Aorta (tissue), 5 donors: ENCODE measurements at places on chromosomes 6 and 20. TPM values are rescaled to one million over a fixed set of nuclear protein-coding genes. Genes with fewer than 3 reads are reported as not detected.

DNA sequence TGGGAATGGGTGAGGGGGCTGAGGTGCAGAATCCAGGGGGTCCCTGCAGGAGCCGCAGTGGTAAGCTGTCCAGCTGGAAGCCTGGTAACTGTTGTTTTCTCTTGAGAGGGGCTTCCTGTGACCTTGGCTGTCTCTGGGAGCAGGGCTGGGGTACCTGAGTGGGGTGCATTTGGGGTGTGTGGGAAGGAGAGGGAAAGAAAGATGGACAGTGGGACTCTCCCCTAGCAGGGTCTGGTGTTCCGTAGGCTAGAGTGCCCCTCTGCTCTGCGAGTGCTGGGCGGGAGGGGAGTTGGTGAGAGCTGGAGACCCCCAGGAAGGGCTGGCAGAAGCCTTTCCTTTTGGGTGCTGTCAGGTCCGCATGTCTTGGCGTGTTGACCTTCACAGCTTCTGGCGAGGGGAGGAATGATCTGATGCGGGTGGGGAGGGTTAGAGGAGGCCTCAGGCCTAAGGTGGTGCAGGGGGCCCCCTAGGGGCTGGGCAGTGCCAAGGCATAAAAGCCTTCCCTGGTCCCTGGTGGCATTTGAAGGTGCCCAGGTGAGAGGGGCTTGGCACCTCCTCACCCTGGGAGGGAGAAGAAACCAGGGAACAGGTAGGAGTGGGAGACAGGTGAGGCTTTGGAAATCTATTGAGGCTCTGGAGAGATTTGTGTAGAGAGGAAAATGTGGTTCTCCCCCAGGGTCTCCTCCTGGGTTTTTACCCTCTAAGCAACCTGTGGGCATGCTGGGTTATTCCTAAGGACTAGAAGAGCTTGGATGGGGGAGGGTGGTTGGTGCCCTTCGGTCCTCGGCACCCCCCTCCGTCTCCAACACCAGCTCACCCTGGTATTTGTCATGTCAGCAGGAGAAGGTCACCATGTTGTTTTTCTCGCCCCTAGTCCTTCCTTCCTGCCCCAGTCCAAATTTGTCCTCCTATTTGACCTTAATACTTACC, 3.3 kb downstream of the VEGFA start:
- no peak overlapping the region for H3K4me3 ChIP-seq
- H3K27me3 ChIP-seq = no peaks in the 10 kb centered on the region
- H3K4me1 ChIP-seq = no peaks in the 10 kb centered on the region

- H3K27me3 ChIP-seq = peaks cover 3% of the 10 kb centered on the region
- H3K27ac ChIP-seq = no peak overlapping the region
- H3K4me3 ChIP-seq = no peak overlapping the region
- H3K4me1 ChIP-seq = no peaks in the 10 kb centered on the region
These were observed 176.1 kb downstream of the TRIM27 start for GRCh38 chr6:28747631-28748157.

DNA sequence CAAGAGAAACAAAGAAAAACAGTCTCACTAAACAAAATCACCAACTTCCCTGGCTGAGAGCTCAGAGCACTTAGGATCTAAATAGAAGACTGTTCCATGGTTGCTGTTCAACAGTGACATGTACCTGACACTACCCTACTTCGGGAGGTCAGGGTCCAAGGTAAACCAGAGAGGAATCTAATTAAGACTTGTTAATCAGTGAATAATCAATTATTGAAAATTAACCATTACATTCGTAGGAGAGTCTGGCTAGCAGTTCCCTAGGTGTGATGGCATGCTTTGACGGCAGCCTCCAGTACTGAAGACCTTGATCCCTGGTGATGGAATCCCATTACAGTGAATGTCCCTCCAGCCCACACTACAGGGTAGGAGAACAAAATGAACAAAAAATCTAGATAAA, 154.0 kb upstream of the AFDN start:
- no peak overlapping the region for H3K4me3 ChIP-seq
- H3K27ac ChIP-seq = no peak overlapping the region
- no peaks in the 10 kb centered on the region for H3K36me3 ChIP-seq
- H3K4me1 ChIP-seq = no peaks in the 10 kb centered on the region

DNA sequence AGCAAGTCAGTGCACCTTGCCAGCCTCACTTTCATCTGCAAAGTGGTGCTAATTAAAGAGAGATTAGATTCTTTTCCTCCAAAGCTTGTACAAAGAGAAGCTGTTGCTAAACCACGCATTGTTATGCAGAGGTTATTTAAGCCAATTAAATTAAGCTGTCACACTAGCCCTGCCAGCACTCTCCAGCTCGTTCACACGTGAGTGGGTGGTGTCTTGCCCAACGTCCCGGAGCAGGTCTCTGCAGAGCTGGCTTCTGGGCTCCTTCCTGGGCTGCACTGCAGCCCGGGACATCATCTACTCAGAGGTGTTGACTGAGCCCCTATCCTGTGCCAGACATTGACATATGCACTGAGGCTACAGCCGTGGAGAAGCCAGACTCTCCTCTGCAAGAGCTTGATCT, 401.6 kb upstream of the SULF2 start:
- no peaks in the 10 kb centered on the region for H3K27me3 ChIP-seq
- H3K27ac ChIP-seq = no peak overlapping the region
- H3K36me3 ChIP-seq = no peaks in the 10 kb centered on the region

GRCh38 chr6:136307351-136307750, 17.7 kb upstream of the BCLAF1 start:
- no peaks in the 10 kb centered on the region for H3K4me1 ChIP-seq
- H3K27me3 ChIP-seq = peaks cover 4% of the 10 kb centered on the region
- no peak overlapping the region for H3K4me3 ChIP-seq
- DNase-seq = no peak
- H3K36me3 ChIP-seq = no peaks in the 10 kb centered on the region
- no peak overlapping the region for H3K27ac ChIP-seq

DNA sequence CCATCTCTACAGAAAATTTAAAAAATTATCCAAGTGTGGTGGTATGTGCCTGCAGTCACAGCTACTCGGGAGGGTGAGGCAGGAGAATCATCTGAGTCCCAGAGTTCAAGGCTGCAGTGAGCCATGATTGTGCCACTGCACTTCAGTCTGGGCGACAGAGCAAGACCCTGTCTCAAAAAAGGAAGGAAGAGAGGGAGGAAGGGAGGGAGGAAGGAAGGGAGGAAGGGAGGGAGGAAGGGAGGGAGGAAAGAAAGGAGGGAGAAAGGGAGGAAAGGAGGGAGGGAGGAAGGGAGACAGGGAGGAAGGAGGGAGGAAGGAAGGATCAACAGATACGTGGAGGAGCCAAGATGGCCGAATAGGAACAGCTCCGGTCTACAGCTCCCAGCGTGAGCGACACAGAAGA, 90.1 kb downstream of the ZNF217 start:
- H3K36me3 ChIP-seq = no peaks in the 10 kb centered on the region
- no peak overlapping the region for H3K4me3 ChIP-seq
- no peaks in the 10 kb centered on the region for H3K4me1 ChIP-seq
- H3K27me3 ChIP-seq = no peaks in the 10 kb centered on the region
- DNase-seq = no peak

- DNase-seq = no peak
- no peak overlapping the region for H3K4me3 ChIP-seq
- no peaks in the 10 kb centered on the region for H3K27me3 ChIP-seq
- H3K27ac ChIP-seq = peak overlapping the region; percentile 61
- H3K36me3 ChIP-seq = no peaks in the 10 kb centered on the region
These were observed 211.0 kb downstream of the FOXC1 start for GRCh38 chr6:1820714-1821113.

DNA sequence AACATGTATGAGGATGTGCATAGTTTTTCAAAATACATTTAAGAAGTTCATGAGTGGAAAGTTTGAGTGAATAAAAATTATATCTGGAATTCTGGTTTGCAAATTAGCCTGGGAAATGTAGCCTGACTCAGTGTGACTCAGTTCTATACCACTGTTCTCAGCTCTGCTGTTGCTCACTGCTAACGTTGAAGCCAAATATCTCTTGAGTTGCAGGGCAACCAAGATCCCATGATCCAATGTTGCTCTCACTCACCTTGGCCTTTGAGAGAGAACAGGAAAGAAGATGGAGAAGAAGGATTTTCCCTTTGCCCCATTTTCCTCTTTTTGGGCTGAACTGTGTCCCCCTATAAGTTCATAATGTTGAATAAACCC, 28.9 kb downstream of the PSMB9 start:
- no peaks in the 10 kb centered on the region for H3K36me3 ChIP-seq
- H3K4me3 ChIP-seq = no peak overlapping the region
- no peaks in the 10 kb centered on the region for H3K27me3 ChIP-seq
- no peak for DNase-seq
- no peak overlapping the region for H3K27ac ChIP-seq

- DNase-seq = no peak
- H3K4me1 ChIP-seq = no peaks in the 10 kb centered on the region
- H3K36me3 ChIP-seq = no peaks in the 10 kb centered on the region
- H3K27ac ChIP-seq = no peak overlapping the region
- H3K27me3 ChIP-seq = no peaks in the 10 kb centered on the region
- H3K4me3 ChIP-seq = no peak overlapping the region
These were observed 55.4 kb downstream of the CEP162 start for GRCh38 chr6:84172080-84172479.

DNA sequence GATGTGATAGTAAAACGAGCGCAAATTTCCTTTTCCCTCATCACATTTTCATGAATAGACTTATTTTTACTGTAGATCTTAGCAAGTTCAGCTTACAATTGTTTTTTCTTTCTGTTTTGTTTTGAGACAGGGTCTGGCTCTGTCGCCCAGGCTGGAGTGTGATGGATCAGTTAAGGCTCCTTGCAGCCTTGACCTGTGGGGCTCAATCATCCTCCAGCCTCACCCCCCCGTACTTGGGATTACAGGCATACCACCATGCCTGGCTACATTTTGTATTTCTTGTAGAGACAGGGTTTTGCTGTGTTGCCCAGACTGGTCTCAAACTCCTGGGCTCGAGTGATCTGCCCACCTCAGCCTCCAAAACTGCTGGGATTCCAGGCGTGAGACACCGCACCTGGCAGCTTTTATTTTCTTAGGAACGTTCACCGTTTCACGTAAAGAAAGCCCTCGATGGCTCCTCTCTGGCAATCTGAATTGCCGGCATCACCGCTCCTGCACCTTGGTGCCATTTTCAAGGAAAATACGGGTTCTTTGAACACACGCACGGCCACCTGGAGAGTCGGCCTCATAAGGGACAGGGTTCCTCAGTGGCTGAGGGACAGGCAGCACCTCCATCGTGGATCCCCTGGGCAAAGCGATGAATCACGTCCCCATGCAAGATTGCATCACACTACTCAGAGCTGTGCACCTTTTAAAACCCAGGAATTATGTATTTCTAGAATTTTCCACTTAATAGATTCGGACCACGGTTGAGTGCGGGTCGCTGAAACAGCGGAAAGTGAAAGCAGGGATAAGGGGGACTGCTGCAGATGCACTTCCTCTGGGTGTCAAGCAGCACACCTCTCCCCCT, 78.7 kb downstream of the IRF4 start:
- no peaks in the 10 kb centered on the region for H3K36me3 ChIP-seq
- no peak overlapping the region for H3K4me3 ChIP-seq
- no peak overlapping the region for H3K27ac ChIP-seq
- H3K27me3 ChIP-seq = no peaks in the 10 kb centered on the region
- no peaks in the 10 kb centered on the region for H3K4me1 ChIP-seq

The DNAH8 gene
- total RNA-seq = 0.03 TPM

The OLIG3 gene
- not detected for total RNA-seq

The CGA gene
- total RNA-seq = not detected

The AKAP7 gene
- 7.1 TPM for total RNA-seq
